B cell (primary cell): ENCODE measurements at places on chromosomes 1 and 21. TPM values are rescaled to one million over a fixed set of nuclear protein-coding genes. Genes with fewer than 3 reads are reported as not detected.

- DNase-seq = no peak
Observed at GRCh38 chr1:1510912-1511532, 940 bp upstream of the ATAD3A start.

- no peak for DNase-seq
Observed at GRCh38 chr1:36737767-36738166, 255.1 kb upstream of the CSF3R start.

DNA sequence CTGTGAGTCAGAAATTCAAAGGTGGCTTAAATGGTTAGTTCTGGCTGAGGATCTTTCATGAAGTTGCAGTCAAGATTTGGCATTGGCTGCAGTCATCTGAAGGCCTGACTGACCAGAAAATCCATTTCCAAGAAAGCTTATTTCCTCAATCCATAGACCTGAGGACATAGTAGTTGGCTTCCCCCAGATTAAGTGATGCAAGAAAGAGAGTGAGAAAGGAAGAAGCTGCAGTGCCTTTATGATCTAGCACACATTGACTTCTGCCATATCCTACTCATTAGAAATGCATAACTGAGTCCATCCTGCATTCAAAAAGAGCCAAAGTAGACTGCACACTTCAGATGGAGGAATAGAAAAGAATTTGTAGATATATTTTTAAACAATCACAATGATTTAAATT, 222.6 kb downstream of the COL24A1 start:
- no peak for DNase-seq

DNA sequence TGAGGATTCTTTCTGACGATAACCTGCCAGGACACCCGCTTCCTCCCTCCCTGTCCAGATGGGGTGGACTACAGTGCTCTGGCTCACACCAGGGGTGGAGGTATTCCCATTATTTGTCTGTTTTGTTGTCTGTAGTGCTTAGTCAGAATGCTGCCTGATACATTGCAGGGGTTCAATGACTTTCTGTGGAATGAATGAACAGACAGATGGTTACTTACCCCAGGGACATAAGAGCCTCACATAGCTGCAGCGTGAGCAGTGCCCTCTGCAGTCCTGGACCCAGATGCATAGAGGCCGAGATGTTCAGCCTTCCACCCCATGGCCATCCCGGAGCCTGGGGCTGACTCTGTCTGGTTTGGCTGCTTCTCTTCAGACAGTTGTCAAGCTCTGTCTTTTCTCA, 13.0 kb upstream of the F3 start:
- DNase-seq = no peak

- no peak for DNase-seq
Observed at GRCh38 chr21:45075596-45076244, 1.3 kb downstream of the ADARB1 start.

DNA sequence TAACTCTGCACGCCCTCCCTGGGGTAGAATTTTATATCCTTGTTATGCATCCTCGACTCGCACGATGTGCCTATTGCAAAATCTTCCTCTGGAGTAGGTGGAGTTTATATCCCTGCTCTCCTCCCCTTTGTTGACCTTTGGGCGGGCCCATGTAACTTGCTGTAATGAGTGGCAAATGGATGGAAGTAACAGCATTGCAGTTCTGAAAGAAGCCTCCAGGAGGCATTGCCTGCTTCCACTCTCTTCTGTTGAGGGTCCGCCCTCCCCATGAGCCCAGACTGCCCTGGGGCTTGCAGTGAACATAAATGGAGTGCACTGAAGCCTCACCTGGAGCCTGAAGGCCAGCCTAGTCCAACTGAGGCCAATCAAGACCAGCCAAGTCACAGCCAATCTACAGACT, 62.2 kb upstream of the GRIK3 start:
- DNase-seq = no peak

- DNase-seq = no peak
Observed at GRCh38 chr1:53259932-53260331, 21.6 kb upstream of the MAGOH start.

GRCh38 chr1:99662539-99663080, 16.7 kb downstream of the PALMD start:
- DNase-seq = no peak

DNA sequence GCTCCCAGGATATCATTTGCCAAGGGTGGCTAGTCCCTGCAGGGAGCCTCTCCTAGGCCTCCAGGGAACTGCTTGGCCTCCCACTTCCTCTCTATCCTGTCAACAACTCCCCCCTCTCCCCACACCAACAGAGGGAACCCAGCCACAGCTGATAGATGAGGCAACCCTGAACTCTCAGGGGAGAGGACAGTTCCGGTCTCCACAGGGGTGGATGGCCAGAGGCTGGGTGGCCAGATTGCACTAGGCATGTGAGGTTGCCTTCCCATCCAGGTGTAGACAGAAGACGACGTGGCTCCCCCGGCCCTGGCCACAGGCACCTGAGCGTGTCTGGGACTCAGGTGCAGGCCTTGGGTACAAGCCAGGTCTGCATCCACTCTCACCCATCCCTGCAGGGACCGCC, 53.3 kb downstream of the TOR1AIP2 start:
- no peak for DNase-seq

Gene ADAM30
- total RNA-seq = not detected in 2 replicates

Gene ACTL8
- total RNA-seq = not detected in 2 replicates

Gene DENND2C
- total RNA-seq = 0.76 and 0.87 TPM in 2 replicates

Gene HMGCS2
- not detected in 2 replicates for total RNA-seq

Gene ARHGAP30
- total RNA-seq = 146 and 162 TPM in 2 replicates
